Amniotic epithelial cell (primary cell): ENCODE measurements at places on chromosomes 12 and 14.

DNA sequence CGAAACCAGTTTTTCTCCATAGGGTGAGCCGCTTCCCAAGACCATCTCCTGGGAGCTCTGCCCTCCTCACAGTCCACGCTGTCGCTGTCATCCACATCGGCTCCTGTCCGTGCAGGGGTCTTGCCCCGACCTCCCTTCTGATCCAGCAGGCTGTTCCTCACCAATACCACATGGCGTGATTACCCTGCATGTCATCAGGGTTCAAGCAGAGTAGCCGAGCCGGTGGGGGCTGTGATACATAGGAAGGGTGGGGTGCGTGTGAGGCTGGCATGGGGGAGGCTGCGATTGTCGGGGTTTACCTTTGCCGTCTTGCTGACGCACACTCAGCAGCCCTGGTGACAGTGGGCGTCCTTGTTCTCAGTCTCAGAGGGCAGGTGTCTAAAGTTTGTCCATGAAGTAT, 17.0 kb downstream of the TEDC1 start:
- DNase-seq = no peak

GRCh38 chr14:104465482-104466390, 113.8 kb upstream of the C14orf180 start:
- no peak for DNase-seq

DNA sequence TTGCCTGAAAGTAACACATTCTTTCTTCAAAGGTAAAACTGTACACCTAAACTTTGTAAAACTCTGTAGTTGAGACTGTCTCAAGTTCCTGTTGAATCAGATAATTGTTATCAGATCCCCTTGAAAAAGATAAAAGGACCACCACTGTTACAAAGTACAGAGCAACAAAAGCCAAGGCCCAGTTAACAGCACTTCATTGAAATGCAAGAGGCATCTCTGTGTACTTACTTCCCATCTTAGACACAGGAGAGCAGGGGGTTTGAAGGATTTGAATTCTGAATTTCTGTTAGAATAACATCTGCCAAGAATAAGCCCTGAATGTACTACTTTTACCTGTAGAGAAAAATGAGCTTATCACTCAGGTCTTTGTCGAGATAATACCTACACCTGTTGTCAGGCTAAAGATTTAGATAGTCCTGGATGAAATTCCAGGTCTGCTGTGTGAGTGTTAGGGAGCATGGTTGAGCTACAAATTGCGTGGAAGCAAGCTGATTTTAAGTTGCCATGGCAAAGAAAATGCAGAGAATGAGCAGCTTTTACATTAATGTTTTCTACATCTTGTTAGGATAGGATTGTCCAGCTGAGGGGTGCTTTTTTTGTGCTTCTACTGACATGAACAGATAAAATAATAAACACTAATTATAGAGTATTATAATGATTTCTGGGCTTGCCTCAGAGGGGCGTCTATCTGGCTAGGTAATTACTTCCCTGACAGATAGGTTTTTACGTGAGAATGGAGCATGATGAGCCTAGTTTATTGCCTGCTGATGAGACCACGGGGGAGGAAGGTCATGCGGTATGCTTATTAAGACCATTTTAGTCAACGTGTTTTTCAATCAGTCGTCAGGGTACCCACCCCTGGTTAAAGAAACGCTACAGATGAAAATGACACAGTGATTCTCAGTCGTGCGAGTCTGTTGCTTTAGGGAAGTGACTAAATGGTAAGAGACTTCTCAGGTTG, 309.2 kb downstream of the PAWR start:
- DNase-seq = no peak

GRCh38 chr12:66156654-66157053, 13.1 kb downstream of the TMBIM4 start:
- peak; percentile 54 for DNase-seq

DNA sequence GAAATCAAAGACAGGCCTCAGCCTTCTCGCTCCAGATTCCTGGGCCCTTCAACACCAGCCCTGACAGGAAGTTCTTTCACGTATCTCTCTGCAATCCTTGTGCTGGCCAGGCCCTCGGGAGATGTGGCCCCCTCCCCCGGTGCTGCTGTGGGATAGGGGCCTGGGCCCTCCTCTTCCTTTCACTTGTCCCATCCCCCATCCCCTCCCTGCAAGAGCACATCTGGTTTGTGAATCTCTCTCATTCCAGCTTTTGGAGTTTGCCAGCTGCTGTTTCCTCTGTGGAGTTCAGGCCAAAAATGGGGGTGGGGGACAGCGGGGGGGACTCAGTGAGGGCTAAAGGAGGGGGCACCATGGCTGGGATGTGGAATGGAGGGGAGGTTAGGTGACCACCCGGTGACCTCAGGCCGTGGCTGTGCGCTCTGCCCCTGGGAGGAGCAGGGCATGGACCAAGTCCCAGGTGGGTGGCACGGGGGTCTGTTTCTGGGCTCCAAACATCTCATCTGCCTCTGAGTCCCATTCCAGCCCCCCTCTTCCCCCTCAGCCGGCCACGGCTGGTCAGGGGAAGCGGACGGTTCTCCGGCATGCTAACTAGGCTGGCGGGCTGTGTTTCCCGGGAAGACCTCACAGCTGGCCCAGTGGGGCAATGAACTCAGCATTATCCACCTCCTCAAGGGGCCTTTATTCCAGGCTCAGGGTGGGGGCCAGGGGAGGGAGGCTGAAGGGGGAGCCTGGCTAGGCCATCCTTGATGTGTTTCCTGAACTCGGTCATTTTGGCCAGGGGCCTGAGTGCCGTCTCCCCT, 7.4 kb downstream of the LRP1 start:
- no peak for DNase-seq

DNA sequence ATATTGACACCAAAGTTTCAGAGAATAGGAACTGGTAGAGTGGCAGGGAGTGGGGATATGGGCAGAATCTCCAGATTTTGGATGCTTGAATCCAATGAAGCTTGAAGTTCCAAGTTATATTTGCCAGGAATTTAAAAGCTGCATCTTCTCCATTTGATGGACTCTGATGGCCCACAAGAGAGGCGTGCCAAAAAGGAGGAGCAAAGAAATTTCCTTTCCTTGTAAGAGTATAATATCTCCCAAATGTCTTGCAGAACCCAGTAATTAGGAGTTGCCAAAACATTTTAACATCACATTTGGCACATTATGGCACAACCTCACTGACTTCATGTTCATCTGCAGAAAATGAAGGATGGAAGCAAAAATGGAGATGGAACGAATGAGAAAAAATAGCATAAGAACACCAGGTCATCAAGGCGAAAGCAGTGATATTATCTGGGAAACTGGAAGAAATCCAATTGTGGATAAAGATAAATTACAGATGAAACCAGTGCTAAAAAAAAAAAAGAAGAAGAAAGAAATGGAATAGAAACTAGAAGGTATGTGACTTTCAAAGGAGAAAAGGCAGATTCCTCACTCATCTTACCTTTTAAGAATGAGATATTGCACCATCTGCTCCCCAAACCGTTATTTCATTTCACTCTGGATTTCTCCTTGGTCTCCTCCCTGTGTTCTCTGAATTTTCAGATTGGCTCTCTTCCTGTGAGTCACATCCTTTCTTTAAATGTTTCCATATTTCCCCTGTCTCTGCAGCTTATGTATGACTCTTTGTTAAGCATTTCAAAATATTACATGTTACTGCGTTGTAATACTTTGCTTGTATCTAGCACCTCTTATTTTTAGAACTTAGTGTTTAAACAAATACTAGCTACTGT, 13.5 kb upstream of the FLRT2 start:
- peak; percentile 89 for DNase-seq

DNA sequence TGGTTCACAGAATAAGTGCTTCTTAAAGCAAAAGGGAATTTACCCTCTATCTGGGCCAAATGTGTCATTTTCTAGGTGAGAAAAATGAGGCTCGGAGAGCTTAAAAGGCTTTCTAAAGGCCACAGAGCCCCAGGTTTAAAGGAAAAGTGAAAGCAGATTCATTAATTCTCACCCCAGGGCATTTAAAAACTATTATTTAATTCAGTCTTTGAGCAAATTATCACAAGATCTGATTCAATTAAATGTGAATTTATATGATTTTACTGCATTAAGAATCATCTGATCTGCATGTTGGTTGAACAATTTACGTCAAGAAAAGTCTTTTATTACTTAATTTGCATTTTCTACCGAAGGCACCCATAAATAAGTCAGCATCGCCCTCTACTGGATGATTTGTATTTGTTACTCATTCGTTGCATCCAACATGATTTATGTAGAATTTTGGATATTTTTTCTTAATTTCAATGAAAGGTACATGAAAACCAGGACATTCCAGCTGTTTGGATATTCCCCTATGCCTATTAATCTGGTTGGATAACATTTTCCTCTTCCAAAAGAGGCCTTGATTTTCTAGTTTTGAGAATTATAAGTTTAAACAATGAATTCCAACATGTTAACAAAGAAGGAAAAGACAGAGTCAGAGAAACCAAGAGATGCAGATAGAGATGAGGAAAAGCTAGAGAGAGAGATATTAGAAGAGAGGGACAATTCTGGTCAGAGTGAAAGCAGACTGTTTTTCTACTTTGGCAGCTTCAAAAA, 19.1 kb upstream of the DHRS7 start:
- peak; percentile 63 for DNase-seq

DNA sequence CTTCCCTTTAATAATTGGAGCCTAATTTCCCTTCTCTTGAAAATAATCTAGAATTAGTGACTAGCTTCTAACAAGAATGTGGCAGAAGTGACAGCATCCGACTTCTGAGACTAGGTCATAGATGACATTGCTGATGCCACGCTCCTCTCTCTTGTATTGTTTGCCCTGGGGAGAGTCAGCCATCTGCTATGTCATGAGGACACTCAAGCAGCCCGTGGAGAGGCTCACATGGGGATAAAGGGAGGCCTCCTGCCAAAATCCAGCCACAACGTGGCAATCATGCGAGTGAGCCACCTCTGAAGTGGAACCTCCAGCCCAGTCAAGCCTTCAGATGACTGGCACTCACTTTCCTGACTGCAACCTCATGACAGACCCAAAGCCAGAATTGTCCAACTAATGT, 54.2 kb upstream of the LRRK2 start:
- no peak for DNase-seq

GRCh38 chr14:97277711-97278110, 480.5 kb downstream of the VRK1 start:
- DNase-seq = no peak

DNA sequence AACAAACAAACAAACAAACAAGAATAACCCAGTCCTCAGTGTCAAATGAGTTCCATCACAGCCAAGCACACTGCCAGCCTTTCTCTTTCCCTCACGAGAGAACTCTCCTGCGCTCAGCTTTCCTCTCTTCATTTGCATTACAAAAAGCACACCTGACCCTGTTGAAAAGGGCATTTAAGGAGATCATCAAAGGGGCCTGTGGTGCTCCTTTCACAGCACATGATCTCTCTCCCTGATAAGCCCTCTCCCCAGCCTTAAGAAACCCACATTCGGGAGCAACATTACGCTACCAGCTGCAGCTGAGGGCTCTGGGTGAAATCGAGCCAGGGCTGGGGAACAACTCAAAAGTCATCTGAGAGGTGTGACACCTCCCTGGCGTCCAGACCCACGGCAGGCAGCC, 165.6 kb upstream of the TMCC3 start:
- no peak for DNase-seq

DNA sequence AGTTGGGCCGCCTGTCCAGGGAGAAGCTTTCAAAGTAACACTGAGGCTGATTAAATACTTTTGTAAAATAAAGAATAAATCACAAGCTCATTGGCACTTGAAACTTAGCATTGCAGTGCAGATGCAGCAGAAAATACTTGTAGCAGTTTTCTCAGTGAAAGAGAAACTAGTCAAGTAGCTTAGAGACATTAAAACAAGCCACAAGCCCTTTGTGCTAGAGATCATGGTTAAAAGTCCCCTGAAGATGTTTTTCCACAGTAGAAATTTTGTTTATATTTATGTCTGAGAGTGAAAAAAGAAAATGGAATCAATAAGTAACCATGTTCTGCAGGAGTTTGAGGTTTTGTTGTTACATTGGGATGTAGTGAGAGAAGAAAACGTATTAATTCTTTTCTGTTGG, 5.9 kb downstream of the PSEN1 start:
- DNase-seq = no peak

GRCh38 chr12:127388985-127389384, 878.0 kb upstream of the TMEM132C start:
- no peak for DNase-seq

- DNase-seq = no peak
Observed at GRCh38 chr12:130655010-130655409, 61.1 kb downstream of the RIMBP2 start.

DNA sequence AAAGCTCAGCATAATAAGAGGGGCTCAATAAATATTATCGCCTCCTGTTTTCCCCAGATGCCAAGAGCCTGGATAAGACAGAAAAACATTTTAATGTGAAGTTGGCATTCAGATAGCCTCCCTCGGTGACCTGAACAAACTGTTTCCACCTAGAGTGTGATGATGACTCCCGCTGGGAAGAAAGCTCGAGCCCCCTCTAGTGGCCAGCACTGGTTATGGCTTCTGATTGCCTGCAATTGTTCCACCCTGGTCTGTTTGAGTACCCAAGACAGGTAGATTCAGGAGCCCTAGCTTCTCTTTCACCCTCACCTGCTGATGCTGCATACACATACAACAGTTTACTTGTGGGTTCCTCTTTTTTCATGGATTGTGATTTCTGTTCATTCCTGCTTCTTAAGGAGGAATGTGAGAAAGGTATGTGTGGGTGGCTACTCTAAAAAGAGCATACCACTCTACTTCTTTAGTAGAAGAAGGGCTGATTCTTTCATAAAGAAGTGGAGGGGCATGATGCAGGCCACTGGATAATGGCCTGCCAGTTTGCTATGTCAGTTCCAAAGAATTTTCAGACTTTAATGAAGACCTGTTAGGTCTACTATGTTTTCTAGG, 6.4 kb downstream of the ERG28 start:
- DNase-seq = peak; percentile 55

- peak; percentile 10 for DNase-seq
Observed at GRCh38 chr14:35807131-35807961, 1.7 kb downstream of the RALGAPA1 start.

- peak; percentile 72 for DNase-seq
Observed at GRCh38 chr12:15732341-15733061, 56.7 kb downstream of the EPS8 start.

DNA sequence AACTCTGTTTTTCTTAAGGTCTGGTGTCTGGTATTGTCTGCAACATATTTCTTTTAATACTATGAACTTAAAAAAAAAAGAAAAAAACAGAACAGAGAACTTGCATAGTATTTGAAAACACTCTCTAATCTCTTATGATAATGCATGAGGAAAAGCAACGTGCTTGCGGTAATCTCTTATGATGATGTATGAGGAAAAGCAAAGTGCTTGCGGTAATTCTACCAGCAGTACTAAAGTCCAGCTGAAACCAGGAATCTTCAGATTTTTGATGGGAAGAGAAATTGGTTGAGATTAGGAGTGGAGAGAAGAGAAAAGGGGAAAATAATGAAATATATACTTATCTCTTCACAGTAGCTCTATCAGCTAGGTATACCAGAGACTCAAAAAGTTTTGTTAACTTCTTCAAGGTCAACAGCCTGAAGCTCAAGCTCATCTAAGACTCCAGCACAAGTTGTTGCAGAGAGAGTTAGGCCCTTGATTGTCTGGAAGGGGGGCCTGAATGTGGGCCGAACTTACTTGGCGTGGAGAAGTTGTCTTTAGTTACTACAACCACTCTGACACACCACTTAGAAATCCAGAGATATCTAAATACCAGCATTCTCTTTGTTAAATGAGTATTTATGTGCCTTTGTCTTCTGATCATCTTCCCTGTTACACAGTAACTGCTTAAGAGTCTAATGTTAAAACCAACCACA, 240.4 kb downstream of the PRKD1 start:
- DNase-seq = peak; percentile 93
